ENCODE measurements at places on chromosomes 2 and 18.
A peak's percentile ranks its signal among the peaks of the same experiment; 100 is the strongest.

DNA sequence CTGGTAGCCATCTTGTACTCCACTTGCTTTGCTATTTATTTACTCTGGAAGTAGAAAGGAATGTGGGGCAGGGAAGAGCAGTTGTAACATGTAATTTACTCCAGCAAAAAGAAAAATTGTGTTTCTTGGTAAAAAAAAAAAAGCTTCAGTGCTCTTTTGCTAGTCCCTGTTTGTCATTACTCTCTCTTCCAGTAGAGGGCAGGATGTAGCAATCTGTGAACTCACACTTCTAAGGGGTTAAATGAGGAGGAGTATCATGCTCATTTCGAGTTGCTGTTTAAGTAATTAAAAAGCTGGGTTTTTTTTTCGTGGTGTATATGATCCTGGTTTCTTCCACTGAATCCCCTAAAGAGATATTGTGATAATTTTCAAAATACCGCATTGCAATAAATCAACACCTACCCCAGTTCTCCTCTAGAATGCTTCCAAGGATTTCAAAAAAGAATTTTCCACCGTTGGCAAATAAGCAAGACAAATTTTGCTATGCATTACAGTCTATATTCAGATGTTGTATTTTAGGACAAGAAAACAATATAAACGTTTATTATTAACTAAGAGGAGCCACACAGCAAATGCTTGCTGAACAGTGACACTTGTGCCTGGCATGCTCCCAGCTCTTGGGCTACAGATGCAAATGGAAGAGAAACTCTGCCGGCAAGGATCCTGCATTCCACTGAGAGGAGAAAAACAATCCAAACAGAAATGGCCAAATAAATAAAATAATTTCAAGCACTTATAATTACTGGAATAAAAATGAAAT is 261.6 kb downstream of the ASXL3 start:
- peak; percentile 85 for DNase-seq

DNA sequence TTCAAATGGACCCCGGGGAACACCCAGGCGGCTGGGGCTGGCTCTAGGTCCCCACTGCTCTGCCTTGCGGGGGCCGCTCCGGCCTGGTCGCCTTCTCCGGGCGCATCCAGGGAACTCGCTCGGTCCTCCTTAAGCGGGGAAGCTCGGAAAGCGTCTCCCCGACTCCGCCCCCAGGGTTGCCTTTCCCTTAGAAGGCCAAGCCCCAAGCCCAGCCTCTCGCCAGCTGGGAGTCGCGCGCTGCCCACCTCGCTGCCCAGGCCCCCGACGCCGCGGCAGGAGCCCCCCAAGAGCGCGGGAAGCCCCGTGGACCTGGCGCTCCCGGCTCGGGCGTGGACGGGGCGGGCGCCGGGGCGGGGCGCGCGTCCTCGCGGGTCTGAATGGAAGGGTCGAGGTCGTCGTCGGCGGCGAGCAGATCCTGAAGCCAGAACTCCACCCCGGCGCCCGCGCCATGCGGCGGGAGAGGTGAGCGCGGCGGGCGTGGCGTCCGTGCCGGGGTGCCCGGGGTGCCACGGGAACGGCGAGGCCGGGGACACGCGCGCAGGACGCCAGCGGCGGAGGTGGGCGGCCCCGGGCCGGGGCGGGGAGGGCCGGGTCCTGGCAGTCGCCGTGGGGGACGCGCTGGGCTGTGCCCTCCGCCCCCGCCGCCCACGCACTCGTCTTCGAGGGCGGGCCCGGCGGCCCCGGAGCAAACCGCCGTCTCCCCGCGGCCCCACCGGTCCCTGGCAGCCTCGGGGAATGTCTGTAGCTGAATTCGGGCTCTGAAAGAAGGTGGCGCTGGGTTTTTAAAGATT is at the start of gene BOK:
BOK (plus strand) TSS at position 214 of the 791 bp plus-strand sequence. CDS start 739 bp downstream, outside the sequence.
- peak; percentile 74 for DNase-seq

DNA sequence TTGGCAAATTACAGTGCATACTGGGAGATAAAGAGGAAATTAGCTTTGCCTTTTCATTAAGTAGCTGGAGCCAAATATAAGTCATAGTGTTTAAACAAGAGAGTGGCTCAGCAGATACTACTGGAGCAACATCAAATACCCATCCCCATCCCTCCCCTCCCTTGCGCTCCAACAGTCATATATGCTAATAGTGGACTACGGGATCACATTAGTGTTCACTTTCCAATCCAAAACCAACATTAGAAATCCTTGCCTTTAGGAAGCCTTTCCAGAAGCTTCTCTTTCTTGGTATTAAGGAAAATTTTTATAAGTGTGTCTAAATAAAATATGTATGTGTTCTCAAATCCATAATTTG is 1669.3 kb downstream of the SUCLG1 start:
- DNase-seq = no peak

DNA sequence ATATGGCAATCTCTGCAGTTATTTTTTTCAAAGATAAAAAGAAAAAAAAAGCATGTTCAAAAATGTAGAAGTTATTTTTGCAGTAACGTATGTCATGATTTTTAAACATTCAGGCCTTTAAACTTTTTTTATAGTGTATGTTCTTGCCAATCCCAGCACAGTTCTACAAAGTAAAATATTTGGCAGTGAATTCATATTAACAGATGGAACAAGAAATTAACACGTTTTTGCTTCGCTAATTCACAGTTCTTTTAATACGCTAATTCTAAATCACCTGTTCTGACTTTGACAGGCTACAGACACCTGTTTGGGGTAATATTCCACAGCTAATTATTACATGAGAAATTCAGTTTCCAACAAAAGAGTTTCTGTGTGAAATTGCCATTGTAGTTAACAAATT is 183.2 kb downstream of the ARHGAP15 start:
- DNase-seq = no peak
